Activated CD4-positive, alpha-beta T cell treated with anti-CD3 and anti-CD28 coated beads for 24 hours (primary cell): ENCODE measurements at places on chromosomes 6 and 20.

DNA sequence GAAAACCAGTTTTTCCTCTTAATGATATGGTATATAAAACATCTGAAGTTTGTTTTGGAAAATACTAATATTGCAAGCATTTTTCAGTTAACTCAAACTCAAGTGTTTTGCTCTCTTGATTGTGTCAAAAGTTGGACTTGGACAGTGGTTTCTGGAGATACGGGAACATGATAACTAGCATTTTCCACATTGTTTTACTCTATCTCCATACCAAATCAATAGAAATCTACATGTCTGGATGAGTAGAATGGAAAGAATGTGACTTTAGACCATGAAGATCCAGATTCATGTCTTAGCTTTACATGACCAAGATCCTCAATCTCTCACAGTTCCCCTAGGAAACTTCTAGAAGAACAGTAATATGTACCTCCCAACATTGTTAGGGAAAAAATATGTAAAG lies 22.2 kb upstream of the FBXO30 start:
- no peak for DNase-seq

DNA sequence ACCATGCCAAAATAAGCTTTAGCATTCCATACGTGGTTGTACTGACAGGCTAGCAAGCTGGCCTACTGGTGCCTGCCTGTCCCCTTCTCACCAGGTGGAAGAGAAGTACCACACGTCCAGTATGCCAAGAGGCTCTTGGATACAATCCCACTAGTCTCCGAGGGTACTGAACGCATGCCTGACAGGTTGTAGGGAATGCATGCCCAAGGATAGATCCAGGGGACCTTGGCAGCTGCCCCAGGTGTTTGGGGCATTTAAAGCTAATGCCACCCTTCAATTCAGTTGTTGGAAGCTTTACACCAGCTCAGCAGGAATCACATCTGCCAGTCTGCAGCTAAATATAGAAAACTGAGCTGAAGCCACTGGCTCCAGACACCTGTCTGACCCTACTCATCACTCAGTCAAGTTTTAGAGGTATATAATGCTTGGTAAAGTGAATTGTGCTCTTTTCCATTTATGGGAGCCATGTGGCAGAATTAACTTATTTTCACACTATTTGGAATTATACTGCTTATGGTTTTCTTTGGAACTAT lies 4.9 kb downstream of the TUBB2B start:
- DNase-seq = no peak

- DNase-seq = no peak
These were observed 1058.0 kb upstream of the FLRT3 start for GRCh38 chr20:15395457-15395856.

- DNase-seq = no peak
These were observed 23.5 kb upstream of the CMTR1 start for GRCh38 chr6:37409501-37409900.
